Activated naive CD4-positive, alpha-beta T cell treated with anti-CD3 and anti-CD28 coated beads, Interleukin-2, amount 10 ng/mL, durations not matched to agents 5 hours and 36 hours (primary cell): ENCODE measurements at places on chromosomes 5 and 9. TPM values are rescaled to one million over a fixed set of nuclear protein-coding genes. Genes with fewer than 3 reads are reported as not detected.

The TRAF1 gene
- 77.1 TPM for total RNA-seq

The ASS1 gene
- total RNA-seq: 4.8 TPM

The IFNE gene
- not detected for total RNA-seq

The NOL6 gene
- total RNA-seq: 34.1 TPM

The ERAP2 gene
- total RNA-seq: 144 TPM

The FOXD4L6 gene
- total RNA-seq: 0.10 TPM

The POU5F2 gene
- 0.63 TPM for total RNA-seq

The SARDH gene
- total RNA-seq: 4.3 TPM

The SLC31A2 gene
- total RNA-seq: 3.5 TPM

The ANKDD1B gene
- 0.23 TPM for total RNA-seq

The OR1Q1 gene
- total RNA-seq: not detected

The LIFR gene
- total RNA-seq: not detected

The DPYSL3 gene
- not detected for total RNA-seq

The RASGRF2 gene
- 9.4 TPM for total RNA-seq

The OSMR gene
- not detected for total RNA-seq

The CARD19 gene
- total RNA-seq: 50.3 TPM

The DMGDH gene
- total RNA-seq: not detected
